ENCODE measurements at places on chromosomes 16 and 17.
A peak's percentile ranks its signal among the peaks of the same experiment; 100 is the strongest.

DNA sequence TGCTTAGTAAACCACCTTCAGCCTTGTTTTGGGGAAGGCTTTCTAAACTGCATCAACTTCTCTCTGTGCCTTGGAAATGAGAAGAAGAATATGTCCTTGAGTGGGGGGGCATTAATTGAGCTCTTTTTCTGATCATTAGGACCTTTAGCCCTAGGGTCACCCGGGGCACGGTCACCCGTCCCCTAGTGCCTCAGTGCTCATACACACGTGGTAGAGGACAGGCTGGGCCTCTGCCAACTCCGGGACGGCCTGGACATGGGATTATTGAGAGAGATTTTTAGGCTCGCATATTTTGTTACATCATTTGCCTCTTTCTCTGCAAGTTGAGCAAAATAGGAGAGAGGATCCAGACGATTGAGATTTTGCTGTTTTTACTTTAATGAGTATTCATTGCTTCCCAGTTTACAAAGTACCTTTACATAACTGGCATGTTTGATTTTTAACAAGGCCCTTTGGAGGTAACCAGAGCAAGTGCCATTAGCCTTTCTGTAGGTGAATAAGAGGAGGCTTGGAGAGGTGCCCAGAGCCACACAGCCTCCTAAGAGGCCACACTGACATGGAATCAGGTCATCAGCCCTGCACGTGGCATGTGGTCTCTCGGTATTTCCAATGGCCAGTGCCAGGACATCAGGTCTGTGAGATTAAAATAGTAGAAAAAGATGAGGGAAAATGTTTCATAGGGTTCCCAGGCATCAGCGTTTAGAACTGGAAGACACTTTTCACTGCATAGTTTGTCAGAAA, 11.1 kb downstream of the PMM2 start:
- no peak for DNase-seq

DNA sequence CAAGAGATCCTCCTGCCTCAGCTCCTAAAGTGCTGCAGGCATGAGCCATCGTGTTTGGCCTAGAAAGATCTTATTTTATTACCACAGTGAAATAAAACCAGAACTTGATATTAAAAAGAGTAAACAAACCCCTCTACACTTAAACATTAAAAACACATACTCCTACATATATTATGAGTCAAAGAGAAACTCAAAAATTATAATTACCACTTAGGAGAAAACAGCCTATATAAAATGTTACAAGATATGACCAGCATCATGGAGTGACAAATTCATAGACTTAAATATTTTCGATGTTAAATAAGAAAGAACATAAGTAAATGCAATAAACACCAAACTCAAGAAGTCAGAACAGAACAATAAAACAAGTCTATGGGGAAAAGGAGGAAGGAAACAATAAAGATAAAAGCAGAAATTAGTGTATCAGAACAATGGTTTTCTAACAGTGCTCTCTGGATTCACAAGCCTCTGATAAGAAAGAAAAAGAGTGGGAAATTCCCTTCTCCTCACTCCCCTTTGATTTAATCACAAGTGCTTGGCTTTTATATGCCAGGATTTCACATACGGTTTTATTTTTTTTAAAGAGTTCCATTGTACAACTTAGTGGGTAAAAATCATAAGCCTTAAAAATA, 23.0 kb downstream of the SKAP1 start:
- DNase-seq = no peak

DNA sequence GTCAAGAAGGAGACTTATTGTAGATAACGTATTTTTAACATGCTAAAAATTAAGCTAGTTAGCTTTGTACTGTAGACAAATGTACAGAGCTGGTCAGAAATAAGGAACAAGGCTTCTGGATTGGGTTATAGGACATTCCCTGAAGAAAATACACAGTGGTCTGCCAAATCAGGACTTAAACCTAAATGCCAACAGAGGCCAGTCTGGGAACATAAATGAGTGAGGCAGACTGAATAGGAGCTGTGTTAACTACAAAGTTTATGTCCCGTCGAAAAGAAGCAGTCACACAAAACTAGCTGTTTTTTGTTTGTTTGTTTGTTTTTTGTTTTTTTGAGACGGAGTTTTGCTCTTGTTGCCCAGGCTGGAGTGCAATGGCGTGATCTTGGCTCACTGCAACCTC, 120.4 kb upstream of the C17orf78 start:
- DNase-seq = no peak

GRCh38 chr16:81655469-81656162, 123.5 kb upstream of the PLCG2 start:
- DNase-seq = no peak

DNA sequence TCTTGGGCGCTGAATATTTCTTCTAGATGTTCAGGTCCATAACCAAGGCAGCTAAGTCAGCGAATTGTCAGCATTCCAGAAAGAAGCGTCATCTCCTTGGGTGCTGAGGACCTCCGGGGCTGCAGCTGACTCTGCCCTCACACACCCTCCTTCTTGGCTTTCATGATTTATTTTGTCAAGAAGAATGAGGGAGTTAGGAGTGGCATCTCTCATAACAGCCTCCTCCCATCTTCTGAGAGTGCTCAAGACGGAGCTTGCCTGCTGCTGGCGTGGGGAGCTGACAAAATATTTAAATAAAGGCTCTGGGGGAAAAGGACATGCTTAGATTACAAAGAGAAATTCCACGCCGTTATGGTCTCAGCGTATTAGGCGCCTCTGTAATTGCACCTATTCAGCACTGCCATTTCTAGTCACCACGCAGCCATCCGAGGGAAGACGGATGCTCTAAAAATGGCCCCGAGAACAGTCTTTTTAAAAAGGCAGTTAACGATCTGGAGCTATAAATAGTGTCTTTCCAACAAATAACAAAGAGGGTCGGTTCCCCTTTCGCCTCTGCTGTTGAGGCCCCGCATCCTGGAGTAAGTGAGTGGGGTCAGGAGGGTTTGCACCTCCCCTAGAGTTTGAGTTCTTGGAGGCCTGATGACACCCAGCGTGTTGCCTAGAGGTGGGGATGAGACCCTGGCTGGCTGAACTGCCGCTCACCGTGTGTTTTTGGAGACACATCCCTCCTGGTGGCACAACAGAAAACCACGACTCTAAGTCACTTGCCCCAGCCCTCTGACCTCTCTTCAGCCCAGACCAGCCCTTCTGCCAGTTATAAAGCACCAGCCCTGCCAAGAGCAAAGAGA, 187.0 kb downstream of the CCDC182 start:
- DNase-seq = no peak

DNA sequence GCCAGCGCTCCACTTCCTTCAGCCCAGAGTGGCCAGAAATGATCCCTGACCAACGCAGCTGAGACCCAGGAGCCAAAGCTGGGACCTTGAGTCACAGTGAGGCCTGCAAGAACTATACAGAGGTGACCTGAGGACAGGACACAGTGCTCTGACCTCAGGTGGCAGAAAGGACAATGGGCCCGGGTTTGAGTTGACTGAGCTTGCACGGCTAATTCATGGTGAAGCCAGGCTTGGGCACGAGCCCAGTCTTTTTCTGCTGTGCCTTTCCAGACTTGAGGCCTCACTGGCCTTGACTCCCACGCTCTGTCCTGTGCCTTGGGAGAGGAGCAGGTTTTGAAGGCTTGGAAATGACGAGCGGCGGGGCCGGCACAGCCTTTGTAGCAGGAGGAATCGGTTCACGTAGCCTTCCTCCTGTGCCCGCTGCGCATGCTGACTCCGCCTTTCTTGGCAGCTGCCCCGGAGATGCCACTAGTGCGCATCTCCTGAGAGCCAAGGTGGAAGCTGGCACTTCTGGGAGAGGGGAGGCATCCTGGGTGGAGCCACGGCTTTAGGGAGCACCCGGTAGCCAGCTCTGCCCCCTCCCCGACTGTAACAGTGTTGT, 34.9 kb downstream of the NDEL1 start:
- peak; percentile 52 for DNase-seq

DNA sequence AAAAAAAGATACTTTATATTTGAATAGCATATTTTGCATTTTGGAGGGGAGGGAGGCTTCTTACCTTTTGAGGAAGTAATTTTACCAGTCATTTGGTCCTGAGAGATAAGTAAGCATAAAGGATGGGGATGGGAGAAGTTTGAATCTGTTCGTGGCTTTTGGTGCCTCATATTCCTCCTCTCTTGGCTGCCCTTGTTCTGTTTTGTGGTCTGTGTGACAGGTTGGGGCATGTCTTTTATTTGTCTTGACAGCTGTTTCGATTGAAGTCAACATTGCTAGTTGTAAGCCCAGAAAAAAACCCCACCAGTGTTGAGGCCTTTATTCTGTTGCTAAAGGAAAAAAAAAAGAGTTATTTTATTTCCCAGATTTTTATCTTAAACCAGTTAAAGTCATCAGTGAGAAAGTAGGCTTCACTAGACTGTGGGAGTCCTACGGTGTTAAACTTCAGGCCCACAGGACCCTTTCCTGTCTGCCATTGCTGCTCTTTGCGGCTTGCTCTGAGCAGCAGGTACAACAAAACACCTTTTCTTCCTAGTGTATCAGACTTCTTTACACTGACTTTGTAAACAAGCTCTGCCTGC, 11.4 kb downstream of the SLC7A6 start:
- DNase-seq = peak; percentile 71

DNA sequence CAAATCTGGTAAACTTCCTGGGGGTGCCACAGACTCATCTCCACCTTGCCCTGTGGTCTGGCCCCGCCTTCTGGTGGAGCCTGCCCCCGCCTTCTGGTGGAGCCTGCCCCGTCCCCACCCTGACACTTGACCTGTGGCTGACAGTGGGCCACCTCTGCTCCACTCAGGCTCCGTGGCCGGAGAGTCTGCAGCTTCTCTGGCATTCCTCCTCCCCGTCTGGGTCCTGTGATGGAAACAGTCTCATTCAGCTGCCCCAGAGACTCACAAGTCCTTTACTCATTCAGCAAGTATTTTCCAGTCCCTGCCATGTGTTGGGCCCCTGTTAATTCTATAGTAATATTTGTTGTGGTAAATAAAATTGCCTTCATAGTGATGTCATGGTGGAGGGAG, 21.0 kb upstream of the G6PC1 start:
- no peak for DNase-seq

- DNase-seq = no peak
Measured at GRCh38 chr16:86366481-86366880, 143.8 kb upstream of the FOXF1 start.

DNA sequence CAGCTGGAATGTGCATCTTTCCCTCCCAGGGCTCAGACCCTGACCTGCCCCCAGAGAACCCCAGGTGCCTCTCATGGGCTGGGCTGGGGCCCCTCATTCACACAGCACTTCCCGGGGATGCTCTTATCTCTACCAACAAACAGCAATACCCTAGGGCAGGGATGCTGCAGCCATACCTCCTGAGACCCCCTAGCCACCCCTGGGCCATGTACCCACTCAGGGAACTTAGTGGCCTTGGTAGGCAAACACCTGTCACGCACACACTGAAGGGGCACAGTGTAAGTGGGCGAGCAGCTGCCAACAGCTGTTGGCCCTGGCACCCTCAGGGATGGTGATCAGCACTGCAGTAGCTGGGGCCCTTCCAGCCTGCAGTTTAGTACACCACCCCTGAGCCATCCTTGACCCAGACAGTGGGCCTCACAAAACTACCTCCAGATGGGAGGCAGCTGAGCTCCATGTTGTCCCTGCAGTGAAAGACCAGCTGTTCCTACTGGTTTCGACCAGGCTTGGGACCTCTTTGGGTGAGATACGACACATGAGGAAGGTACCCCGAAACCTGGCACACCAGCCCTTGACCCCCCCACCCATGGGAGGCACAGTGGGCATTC, 1723.6 kb downstream of the TP53TG3F start:
- DNase-seq = no peak

- peak; percentile 81 for DNase-seq
Measured at GRCh38 chr17:78144147-78144719, 2.0 kb upstream of the C17orf99 start.

DNA sequence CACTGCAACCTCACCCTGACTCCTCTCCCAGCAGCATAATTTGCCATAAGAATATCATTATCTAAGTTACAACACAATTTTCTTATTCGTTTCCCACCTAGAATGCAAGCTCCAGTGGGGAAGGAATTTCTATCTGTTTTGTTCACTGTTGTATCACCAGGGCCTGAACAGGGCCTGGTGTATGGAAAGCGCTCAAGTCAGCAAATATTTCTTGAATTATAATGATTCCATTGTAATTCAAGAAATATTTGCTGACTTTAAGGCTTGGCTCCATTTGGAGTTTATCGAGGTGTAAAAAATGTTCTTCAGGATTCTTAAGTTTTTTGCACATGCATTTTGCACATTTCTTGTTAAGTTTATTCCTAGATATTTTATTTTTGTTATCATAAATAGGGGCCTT, 58.4 kb downstream of the RBFOX3 start:
- DNase-seq = no peak

GRCh38 chr16:67648088-67648763, 3.3 kb downstream of the CARMIL2 start:
- no peak for DNase-seq

DNA sequence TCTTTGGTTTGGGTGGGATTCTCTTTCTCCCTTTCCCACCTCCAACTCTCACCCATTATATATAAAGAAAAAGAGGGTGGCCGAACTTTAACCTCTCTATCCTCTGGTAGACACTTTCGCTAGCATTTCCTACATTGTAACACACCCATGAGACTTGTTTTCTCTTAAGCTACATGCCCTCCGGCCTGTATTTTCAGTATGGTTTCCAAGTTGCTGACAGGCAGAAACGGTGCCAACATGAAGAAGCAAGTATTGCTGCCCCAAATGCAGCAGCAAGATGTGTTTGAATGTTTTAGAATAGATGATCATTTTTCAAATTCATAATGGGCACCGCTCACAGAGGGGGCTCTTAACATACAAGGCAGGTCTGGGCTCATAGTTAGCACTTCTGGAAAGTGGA, 18.7 kb upstream of the CYB5B start:
- DNase-seq = no peak

- DNase-seq = no peak
Measured at GRCh38 chr16:83455716-83456115, 352.1 kb upstream of the HSBP1 start.

DNA sequence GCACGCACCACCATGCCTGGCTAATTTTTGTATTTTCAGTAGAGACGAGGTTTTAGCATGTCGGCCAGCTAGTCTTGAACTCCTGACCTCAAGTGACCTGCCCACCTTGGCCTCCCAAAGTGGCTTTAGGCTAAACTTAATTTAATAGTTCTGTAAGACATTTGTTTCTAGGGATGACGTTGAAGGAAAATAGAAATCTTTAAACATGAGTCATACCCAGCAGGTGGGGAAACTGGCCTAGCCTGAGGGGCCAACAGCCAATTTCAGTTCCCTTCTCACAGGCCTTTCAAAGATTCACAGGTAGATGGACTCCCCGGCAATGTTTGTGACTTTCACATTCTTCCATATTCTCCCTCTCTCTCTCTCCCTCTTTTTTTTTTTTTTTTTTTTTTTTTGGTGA, 18.1 kb upstream of the ITPRIPL2 start:
- DNase-seq = peak; percentile 41

GRCh38 chr16:69077251-69077650, 28.2 kb upstream of the HAS3 start:
- DNase-seq = no peak
